ENCODE measurements at places on chromosomes 13 and 19. TPM values are rescaled to one million over a fixed set of nuclear protein-coding genes. Genes with fewer than 3 reads are reported as not detected.

DNA sequence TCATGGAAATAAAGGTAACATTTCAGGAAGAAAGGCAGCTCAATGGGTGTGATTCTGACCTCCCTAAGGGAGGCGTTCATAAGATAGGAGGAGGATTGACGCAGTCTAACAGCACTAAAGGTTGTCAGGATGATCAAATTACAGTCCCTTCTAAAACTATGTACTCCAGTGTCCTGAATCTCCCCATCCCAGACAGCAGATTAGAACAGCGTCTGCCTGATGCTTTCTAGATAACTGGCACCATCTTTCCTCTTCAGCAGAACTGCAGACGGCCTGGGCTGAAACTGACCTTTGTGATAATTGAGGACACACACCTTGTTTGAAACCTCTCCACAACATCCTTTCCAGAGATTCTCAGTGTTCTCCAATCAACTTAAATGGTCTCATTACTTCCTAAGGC is 25.5 kb upstream of the SACS start:
- no peak for DNase-seq

DNA sequence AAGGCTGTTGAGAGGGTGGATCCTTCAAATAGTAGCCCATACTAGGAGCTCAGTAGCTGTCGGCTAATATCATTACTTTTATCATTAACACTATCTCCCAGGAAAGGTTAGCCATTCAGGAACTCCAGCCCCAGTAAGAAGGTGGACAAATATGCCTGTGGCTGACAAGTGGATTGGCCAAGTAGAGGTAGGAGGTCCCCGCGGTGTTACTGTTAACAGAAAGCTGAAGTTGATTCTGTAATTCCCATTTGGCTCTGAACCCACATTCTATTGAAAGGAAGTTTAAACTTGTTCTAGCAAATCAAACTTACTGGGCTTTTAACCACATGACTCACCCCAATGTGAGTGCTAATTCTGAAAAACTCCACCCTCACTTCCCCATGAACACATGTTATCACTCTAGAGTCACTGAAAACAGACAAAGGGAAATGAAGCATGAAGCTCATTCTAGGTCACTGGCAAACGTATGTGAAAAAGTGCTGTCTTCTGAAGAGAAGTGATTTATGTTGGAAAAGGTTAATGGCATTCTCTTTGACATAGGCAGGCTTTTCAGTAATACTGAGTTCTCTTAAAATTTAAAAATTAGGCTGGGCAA is 273.5 kb downstream of the FGF14 start:
- no peak for DNase-seq

DNA sequence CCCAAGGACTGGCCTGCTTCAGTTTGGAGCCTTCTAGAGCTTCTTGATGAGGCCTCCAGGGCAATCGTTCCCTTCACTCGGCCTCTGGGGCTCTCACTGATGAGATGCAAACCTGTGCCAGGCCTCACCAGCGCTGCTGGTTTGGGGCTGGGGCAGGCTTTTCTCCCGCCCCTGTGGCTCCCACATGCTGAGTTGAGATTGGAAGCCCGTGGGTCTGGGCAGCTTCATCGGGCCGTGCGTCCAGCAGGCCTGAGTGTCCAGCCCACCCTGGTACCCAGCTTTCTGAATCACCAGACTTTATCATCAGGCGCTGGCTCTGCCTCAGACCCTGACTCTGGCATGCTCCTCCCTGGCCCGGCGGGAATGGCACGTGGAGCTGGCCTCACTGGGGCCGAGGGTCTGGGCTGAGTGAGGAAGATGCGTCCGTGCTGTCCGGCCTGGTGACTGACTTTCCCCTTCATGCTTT is 4.3 kb downstream of the CALM3 start:
- DNase-seq: no peak

DNA sequence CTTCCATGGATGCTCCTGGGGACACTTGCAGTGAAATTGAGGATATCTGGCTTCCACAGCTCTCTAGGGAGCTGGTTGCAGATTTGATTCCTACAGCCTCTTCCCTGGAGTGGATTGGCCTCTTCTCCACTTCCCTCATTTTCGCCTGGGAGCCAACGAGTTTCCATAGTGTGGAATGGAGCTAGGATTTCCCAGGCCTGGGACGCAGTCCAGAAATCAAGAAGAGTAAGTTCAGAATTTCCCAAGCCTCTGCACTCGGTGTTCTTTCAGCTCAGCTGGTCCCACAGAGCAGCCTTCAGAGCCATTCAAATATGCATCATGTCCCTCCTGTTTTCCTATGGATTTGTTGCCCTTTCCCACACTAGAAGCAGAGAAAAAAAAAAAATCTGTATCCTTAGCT is 68.2 kb downstream of the RAP2A start:
- DNase-seq: no peak

DNA sequence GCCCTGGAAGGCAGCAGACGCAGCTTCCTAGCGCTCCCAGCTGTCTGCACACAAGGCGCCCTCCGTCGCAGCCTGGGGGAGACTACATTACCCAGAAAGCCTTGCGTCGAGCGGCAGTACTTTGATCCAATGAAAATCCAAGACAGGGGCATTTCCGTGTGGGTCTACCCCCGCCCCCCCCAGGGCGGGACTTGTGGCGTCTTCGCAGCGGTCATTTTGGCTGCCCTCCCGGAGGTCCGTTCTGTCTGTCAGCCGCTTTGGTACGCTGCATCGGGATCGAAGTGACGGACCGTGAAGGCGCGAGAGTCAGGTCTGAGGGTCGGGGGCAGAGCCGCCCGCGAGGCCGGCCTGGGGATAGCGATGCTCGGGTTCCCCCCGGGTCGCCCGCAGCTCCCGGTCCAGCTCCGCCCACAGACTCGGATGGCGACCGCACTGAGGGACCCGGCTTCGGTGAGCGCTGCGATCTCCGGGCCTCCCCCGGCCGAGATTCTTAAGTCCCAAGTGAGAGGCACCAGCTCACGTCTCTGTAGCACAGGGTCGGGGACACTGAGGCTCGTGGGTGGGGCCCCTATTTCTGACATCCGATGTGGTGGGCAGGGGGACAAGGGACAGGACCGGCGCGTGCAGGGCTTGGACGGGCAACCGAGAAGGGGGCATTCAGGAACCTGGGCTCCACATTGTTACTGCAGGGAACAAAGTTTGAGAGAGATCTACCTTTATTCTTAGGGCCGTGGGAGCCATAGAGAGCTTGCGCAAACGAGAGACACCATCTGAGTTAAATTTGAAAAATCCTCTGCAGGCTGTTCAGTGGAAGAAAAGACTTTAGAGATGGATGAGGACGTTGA is at the start of gene ZNF211:
Gene ZNF211 (plus strand): TSS at position 182 of the 845 bp plus-strand sequence. CDS start 179 bp downstream, at position 361.
- peak; percentile 85 for DNase-seq

DNA sequence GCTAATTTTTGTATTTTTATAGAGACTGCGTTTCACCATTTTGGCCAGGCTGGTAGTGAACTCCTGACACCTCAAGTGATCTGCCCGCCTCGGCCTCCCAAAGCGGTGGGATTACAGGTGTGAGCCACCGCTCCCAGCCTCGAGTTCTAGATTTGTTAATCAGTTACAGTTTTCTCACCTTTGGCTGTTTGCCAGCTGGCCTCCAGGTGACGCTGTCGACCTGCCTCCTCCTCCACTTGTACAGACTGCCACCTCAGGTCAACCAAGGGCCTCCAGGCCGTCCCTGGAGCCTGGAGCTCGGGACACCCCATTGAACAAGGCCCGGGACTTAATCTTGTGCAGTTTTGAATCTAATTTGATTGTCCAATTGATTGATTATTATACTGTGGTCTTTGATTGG is 45.5 kb downstream of the IER2 start:
- peak; percentile 46 for DNase-seq

The ZNF85 gene
- polyA plus RNA-seq: 25.5 TPM

The KCNC3 gene
- polyA plus RNA-seq: not detected

The AP1M2 gene
- 0.66 TPM for polyA plus RNA-seq

Data from naive B cell (primary cell).